ENCODE measurements at places on chromosomes 7 and 10.
A peak's percentile ranks its signal among the peaks of the same experiment; 100 is the strongest.

GRCh38 chr7:27689591-27690164 is 27.0 kb upstream of the HIBADH start:
- DNase-seq = peak; percentile 6

- DNase-seq = no peak
Measured at GRCh38 chr7:12711124-12711523, 23.7 kb downstream of the ARL4A start.

DNA sequence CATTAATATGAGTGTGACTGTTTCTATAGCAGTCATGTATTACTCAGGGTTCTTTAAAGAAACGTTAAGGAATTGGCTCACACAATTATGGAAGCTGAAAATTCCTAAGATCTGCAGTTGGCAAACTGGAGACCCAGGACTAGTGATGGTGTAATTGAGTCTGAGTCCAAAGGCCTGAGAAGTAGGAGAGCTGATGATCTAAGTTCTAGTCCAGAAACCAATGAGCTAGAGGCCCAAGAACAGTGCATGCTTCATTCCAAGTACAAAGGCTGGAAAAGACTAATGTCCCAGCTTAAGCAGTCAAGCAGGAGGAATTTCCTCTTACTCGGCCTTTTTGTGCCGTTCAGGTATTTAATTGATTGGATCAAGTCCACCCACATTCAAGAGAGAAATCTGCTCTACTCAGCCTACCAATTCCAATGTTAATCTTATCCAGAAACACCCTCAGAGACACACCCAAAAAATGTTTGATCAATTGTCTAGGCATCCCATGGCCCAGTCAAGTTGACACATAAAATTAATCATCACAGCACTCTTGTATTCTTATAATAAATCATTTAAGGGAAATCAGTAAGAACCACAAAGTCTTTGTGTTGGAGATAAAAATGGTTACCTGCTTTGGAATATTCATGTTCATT is 312.1 kb downstream of the PRKG1 start:
- no peak for DNase-seq

DNA sequence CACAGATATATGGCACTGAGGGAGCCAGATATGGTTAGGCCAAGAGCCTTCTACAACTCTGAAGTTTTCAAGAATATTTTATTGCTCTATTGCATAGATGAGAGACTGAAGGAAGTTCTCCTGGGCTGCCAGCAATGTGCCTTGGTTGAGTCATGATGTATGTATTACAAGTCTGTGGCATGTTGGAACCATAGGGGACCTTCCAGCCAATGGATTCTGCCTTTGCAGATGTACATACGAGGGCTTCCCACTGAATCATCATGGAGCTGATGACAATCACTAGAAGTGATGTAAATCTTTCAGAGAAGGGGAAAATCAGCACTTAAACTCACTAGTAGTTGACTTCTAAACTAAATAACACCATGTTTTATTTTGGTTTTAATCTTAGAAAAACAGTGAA is 419.5 kb downstream of the PHTF2 start:
- DNase-seq = no peak

DNA sequence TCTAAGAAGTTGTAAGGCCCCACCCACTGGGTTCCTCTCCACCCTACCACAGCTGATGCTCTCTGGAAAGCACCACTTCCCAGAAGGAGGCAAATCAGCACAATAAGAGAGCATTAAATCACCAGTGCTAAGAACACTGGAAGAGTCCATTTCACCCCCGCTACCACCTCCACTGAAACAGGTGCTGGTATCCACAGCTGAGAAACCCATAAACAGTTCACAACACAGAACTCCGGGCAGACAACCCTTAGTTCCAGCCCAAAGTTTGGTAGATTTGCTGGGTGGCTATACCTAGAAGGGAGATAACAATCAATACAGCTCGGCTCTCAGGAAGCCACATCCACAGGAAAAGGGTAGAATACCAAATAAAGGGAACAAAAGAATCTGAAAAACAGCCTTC is 34.1 kb downstream of the ZNF680 start:
- no peak for DNase-seq

GRCh38 chr10:98170249-98171117 is 36.0 kb downstream of the R3HCC1L start:
- peak; percentile 40 for DNase-seq

DNA sequence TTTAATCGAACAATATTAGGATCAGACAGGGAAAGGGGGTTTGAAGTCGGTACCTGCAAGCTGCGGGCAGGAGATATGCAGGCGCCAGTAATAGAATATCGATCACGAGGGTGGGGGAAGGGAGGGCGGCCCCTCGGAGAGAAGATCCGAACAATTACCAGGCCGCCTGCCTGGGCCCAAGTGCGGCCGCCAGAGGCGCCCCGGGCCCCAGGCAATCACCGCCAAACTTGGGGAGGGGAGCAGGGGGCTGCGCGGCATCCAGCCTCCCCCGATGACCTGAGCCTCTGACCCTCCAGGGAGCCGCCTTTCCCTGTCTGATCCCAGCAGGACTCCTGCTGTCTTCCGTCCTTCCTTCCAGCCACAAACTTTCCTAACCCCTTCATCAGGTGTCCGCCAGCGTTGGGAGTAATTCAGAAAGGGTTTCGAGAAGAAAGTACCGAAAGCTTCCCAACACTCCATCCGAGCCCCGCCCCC is 1.1 kb downstream of the NKX1-2 start:
- no peak for DNase-seq

DNA sequence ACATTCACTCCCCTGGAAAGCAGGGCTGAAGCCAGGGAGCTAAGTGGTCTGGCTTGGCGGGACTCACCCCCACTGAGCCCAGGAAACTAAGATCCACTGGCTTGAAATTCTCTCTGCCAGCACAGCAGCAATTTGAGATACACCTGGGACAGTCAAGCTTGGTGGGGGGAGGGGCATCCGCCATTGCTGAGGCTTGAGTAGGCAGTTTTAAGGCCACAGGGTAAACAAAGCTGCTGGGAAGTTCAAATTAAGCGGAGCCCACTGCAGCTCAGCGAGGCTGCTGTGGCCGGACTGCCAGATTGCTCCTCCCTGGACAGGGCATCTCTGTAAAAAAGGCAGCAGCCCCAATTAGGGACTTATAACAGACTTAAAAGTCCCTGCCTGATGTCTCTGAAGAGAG is 108.2 kb upstream of the FAM13C start:
- no peak for DNase-seq

- DNase-seq = no peak
Measured at GRCh38 chr7:70215491-70215890, 617.2 kb downstream of the AUTS2 start.

GRCh38 chr7:134737566-134738345 is 41.7 kb upstream of the CALD1 start:
- DNase-seq = no peak

DNA sequence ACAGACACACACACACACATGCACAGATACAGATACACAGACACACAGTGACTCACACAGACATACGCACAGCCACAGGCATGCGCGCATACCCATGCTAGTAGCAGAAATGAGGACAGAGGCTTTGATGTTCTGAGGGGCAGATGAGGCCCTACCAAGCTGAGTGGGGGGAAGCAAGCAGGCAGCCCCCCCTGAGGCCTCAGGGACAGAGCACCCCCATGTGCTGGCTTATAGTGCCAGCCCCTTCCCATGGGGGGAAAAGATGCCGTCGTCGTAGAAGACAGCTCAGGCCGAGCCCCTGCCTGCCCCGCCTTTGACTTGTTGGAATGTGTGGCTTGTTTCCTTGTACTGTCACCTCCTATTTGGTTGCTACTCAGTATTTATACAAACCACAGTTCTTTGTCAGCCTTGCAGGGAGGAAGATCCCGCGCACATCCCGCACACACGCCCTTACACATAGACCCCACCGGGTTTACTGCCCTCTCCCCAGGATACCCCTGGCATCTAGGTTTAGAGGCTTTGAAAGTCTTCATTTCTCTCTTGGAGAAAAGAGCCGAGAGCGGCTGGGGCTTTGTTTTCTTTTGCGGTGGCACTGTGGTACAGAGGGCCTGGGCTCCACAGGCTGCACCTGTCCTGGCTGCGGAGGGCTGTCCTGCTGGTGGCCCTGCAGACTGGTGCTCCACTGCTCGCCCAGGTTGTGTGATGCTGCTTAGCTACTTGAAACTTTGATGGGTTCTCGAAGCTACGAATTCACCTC is 112.5 kb downstream of the DOCK1 start:
- DNase-seq = no peak

GRCh38 chr7:78260826-78261225 is 462.3 kb downstream of the PHTF2 start:
- DNase-seq = no peak

- no peak for DNase-seq
Measured at GRCh38 chr7:91644256-91644655, 236.2 kb downstream of the MTERF1 start.

GRCh38 chr10:113953505-113954272 is 90.0 kb upstream of the ADRB1 start:
- DNase-seq = no peak

GRCh38 chr7:127891854-127892438 is 139.3 kb downstream of the LRRC4 start:
- DNase-seq = no peak

GRCh38 chr10:3948843-3949242 is 163.8 kb upstream of the KLF6 start:
- peak; percentile 93 for DNase-seq

DNA sequence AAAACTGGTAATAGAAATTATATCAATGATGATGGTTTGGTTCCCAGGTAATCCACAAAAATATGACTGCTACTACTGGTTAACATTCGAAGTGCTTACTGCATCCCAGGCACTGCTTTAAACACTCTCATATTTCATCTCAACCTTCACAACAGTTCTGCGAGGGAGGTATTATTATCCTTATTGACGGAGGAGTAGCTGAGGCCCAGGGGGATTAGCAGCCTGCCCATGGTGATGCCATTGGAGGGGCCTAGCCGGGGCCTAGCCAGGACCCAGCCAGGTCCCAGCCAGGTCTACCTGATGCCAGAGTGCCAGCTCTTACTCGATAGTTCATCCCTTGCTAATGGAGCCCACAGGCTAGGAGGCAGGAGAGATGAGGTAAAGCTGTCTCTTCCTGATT is 217.1 kb downstream of the FAM107B start:
- no peak for DNase-seq

DNA sequence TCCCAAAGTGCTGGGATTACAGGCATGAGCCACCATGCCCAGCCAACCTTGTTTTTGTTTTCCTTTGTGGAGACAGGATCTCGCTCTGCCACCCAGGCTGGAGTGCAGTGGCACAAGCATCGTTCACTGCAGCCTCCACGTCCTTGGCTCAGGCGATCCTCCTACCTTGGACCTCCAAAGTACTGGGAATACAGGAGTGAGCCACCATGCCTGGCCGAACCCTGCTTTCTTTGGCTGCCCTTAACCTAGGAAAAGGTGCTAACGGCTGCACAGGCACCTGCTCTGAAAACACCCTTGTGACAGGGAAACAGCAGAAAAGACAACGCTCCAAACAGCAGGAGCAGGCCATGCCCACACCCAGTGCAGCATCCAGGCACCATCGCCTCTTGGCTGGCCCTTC is 71.9 kb downstream of the OAT start:
- no peak for DNase-seq

GRCh38 chr7:77388055-77388641 is 28.0 kb downstream of the GSAP start:
- no peak for DNase-seq

DNA sequence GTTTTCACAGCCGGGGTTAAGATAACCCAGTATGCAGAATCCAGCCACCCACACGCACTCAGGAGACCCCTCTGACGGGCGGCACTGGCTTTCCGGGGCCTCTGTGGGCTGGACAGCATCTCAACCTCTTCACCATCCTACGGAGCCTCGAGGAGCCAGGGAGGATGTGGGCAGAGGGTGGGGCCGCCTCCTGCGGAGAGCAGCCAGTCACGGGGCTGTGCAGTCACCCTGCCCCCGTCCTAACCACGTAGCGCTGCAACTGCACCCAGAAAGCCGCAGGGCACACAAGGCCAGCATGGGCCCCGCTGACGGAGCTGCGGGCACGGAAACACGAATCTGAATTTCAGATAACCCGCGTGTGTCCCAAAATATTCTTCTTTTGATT is 270.3 kb downstream of the ELFN1 start:
- DNase-seq = peak; percentile 91

- DNase-seq = no peak
Measured at GRCh38 chr7:40058636-40059035, 75.8 kb downstream of the MPLKIP start.

- no peak for DNase-seq
Measured at GRCh38 chr10:70551971-70552422, 50.5 kb downstream of the PRF1 start.

DNA sequence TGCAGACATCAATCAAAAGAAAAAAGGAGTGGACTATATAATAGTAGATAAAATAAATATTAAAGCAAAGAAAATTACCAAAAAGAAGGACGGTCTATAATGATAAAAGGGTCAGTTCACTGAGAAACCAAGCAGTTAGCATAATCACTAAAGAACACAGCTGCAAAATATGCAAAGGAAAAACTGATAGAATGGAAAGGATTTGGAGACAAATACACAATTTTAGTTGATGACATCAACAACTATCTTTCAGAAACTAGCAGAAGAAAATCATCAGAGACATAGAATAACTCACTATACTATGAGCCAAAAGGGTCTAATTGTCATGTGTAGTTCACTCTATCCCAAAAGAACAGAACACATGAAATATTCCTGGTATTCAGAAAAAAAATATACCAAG is 316.4 kb upstream of the IGFBP3 start:
- no peak for DNase-seq

GRCh38 chr7:14184292-14184864 is 194.9 kb upstream of the ETV1 start:
- no peak for DNase-seq

DNA sequence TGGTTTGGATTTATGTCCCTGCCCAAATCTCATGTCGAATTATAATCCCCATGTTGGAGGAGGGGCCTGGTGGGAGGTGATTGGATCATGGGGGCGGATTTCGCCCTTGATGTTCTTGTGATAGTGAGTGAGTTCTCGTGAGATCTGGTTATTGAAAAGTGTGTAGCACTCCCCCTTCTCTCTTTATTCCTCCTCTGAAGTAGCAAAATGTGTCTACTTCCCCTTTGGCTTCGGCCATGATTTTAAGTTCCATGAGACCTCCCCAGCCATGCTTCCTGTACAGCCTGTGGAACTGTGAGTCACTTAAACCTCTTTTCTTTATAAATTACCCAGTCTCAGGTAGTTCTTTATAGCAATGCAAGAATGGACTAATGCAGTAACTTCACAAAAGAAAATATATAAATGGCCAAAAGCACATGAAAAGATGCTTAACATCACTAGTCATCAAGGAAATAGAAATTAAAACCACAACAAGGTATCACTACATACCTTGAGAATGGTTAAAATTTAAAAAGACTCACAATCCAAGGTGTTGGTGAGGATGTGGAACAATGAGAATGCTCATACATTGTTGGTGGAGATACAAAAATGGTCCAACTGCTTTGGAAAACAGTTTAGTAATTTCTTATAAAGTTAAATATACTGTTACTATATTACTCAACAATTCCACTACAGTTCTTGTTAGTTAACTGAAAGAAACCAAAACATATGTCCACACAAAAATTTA is 218.7 kb downstream of the SNX10 start:
- no peak for DNase-seq
